ENCODE measurements at places on chromosomes 7 and 10. TPM values are rescaled to one million over a fixed set of nuclear protein-coding genes. Genes with fewer than 3 reads are reported as not detected.
A peak's percentile ranks its signal among the peaks of the same experiment; 100 is the strongest.

The CCL24 gene
- not detected for polyA plus RNA-seq

The PDE6C gene
- polyA plus RNA-seq: 0.12 TPM

DNA sequence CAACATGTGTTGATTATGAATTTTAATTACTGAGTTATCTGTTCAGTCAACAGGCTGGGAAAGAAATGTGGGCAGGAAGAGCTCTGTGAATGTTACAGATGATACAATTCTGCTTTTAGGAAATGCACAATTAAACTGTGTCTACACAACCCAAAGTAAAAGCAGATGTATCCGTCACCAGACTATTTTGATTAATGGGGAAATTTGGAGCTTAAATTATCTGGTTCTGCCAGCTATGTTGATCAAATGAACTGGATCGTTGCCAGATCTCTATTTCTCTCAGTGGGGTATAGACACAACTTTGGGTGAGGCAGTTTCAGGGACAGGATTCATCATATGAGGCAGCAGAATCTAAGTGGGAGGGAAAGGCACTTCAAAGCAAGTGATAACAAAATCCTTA lies 136.5 kb downstream of the NEUROD6 start:
- DNase-seq: no peak

GRCh38 chr7:153473185-153473584 lies 579.0 kb upstream of the DPP6 start:
- DNase-seq: no peak

DNA sequence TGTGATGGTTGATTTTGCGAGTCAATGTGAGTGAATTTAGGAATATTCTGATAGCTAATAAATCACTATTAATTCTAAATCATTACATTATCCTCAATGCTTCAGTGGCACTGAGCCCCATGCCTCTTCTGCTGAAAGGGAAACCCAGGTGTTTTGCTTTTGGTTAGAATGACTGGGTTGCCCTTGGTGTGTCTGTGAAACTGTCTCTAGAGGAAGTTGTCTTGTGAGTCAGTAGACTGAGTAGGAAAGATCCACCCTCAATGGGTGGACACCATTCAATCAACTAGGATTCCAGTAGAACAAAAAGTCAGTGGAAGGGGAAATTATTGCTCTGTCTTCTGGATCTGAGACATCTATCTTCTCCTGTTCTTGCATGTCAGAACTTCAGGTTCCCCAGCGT lies 472.4 kb downstream of the ANKRD7 start:
- no peak for DNase-seq

The OR13A1 gene
- polyA plus RNA-seq: not detected

DNA sequence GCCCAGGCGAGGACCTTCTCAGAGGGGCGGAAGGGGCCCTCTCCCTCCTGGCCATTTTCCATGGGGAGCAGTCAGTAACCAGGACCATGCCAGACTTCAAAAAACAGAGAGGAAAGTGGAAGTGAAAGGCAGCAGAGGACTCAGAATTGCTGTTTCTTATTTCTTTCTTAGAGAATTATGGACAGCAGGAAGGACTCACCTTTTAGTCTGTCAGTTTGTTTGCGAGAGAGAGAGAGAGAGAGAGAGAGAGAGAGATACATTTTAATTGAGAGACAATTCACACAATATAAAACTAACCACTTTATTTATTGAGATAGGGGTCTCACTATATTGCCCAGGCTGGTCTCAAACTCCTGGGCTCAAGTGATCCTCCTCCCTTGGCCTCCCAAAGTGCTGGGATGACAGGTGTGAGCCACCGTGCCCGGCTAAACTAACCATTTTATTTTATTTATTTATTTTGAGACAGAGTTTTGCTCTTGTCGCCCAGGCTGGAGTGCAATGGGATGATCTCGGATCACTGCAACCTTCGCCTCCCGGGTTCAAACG lies 24.5 kb downstream of the SCD start:
- DNase-seq: no peak

DNA sequence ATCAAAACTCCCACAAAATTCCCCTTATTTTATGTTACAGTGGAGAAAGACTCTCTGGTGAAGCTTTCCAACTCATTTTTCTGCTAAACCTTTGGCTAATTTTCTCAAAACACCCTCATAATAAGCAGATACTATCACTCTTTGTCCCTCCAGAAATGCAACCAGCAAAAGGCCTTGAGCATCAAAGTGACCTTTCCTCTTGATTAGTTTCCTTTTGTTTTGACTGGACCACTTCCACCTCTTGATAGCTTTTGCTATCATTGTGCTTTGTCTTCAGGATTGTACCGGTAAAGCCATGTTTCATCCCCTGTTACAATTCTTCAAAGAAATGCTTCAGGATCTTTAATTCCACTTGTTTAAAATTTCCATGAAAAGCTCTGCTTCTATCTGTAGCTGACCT lies 115.1 kb upstream of the SLC13A1 start:
- no peak for DNase-seq

GRCh38 chr10:89525556-89525955 lies 9.8 kb downstream of the SLC16A12 start:
- DNase-seq: no peak

The OR6B1 gene
- polyA plus RNA-seq: not detected

- DNase-seq: peak; percentile 85
These were observed 8.9 kb downstream of the COL17A1 start for GRCh38 chr10:104076743-104077160.

DNA sequence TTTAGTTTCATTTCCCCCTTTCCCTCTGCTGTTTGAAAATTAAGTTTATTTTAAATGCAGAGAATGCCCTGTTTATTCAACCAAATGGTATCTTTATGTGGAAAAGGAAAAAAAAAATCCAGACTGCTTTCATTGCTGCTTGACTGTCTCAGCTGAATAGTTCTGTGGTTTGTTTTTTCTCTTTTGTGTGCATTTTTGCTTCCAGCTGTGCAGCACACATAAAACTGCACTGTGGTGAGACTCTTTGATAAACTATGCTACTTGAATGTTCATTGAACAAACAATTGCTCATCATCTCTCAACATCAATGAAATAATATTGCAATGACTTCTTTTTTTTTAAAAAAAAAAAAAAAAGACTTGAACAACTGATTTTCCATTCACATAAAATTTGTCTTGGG lies 78.6 kb upstream of the GLI3 start:
- DNase-seq: no peak

DNA sequence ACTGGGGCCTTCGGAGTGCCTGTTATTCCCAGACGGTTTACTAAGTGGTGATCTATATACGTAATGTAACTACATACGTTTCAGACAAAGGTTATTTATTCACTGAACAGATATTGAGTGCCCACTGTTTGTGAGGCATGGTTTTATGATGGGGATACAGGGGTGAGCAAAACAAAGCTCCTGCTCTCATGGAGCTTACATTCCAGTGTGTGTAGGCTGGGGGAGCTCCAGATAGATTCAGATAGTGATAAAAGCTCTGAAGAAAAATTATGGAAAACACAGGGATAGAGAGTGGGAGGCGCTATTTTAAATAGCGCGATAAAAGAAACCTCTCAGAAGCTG lies 466 bp upstream of the DNAJB12 start:
- no peak for DNase-seq

- DNase-seq: no peak
These were observed 136.1 kb downstream of the ICA1 start for GRCh38 chr7:8125680-8126444.

The GSDME gene
- 8.4 TPM for polyA plus RNA-seq

DNA sequence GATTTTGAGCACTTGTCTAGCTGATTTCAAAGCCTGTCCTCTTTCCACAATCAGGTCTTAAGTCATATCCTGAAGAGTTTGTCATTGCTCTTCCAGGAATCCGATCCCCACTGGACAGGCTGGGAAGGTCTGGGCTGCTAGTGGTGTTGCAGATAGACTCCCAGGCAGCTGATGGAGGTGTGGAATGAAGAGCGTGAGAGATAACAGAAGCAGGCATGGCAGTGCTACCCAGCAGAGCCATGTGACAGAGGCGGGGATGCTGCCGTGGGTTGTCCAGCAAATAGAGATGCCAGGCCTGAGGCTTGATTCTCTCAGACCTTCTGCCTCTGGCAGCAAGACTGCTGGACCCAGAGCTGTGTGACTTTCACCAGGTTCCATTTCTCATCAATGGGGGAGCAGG lies 116.5 kb upstream of the EEPD1 start:
- DNase-seq: peak; percentile 41

GRCh38 chr10:33137356-33138005 lies 179.5 kb upstream of the ITGB1 start:
- no peak for DNase-seq

DNA sequence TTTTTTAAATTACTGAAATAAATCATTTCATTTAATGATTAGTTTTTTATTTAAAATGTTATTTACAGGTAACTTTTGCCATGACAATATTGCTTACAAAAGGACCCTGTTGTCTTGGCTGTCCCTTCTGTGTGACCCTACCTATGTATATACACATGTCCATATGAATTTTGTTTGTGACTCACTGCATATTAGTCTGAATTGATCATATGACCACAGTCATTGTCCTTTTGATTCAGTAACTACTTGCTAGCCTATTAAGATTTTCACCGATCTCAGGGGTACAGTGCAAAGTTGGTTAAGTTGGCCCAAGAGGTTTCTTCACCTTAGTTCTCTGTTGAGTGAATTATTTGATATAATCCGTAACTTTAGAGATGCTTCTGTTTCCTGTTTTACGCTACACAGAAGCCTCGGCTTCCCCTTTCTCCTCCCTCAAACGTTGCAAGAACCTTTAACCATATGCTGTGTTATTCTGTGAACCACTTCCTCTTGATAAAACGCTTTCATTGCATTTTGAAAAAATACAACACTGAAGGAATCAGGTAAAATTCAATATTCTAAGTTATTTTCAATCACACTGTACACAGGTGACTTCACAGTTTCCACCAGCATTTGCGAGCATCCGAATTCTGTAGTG lies 43.9 kb downstream of the APBB1IP start:
- DNase-seq: no peak
